ENCODE measurements at places on chromosomes 7 and 10.

GRCh38 chr10:7314170-7314569, 96.7 kb downstream of the SFMBT2 start:
- DNase-seq, result peak; percentile 13

DNA sequence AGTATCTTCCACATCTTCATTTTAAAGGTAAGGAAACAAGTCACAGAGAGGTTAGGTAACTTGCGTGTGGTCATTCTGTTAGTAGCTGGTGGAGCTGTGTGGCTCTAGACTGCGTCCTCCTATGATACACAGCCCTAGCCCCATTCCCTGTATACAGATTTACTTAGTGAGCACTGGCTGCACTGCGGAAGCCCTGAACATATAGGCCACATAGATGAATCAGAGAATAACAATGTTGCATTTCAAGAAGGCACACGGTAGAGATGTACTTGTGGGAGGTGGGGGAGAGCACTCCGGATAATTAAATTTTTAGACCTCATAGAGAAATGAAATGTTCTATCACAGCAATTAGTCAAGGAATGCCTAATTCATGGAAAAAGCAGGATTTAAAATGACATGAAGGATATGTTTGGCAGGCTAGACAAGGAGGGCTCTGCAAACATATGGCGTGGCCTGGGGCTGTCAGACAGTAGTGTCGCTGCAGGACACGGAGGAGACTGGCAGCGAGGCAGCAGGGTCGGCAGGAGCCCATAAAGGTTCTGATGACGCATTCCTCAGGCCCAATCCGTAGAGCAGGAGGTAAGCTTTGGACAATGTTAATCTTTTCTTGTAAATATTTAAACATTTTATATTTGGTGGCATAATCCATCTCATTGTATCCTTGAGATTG, 29.5 kb downstream of the RAB11FIP2 start:
- DNase-seq, result no peak

DNA sequence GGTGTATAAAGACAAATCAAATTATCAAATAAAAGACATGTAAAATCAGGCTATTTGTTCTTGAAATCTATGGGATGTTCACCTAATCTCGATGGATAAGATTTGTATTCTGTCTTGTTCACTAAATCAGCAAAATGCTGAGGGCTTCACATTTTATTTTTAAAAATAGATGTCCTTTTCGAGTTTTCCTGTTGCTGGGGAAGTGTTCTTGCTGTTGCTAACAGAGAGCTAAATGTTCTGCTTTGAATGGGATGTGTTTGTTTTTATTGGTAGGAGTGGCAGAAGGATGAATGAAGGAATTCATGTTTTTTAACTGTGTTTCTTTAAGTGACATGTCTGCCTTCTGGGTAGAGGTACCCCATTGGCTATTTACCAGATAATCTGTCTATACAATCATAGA, 7.3 kb upstream of the SNX13 start:
- no peak for DNase-seq

- no peak for DNase-seq
Measured at GRCh38 chr7:144908324-144908723, 72.5 kb upstream of the TPK1 start.

DNA sequence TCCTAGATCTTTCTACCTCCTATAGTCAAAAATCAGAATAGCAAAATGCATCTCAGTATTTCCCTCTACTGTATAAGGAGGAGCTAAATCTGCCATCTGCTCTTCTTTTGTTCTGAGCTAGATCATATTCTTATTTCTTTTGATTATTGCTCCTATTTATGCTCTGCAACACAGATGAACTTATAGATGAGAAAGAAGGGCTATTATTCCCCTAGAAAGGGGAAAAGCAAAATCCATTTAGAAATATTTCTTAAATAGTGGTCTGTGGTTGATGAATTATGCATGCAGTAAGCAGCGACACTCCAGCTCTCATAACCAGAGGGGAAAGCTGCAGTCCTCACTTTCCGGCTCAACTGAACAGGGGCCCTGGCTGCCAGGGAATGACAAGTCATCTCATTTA, 207.3 kb upstream of the SORCS1 start:
- DNase-seq, result no peak

DNA sequence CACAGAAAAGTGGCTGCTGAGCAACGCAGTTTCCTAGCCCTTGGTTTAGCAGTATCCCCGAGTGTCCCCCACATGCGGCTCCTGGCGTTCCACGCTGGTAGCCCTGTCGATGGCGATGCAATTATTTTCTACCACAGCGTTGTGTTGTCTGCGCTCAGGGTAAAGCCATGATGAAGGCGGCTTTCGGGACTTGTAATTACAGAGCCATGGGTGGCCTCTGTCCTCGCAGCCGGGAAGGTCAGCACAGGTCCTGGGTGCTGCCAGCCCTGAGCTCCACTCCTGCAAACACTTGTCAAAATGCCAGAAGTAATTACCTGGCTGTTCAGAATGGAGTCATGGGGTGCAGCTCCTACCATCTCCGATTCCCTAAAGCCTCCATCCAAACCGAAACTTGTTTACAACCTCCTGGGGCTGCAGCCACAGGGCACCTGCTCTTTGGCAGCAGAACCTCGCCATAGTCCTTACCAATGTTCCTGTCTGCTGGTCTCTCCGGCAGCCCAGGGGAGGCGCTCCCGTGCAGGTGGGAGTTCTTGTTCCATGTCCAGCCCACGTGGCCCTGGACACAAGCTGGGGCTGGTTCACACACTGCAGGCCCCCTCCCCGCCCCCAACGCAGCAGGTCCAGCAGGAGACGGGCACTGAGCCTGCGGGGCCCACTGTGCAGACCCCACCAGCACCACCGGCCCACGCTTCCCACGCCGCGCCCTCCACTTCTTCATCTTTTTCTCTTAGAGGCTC, 512.6 kb downstream of the PTPRN2 start:
- no peak for DNase-seq

- DNase-seq, result no peak
Measured at GRCh38 chr7:29956487-29956836, 33.1 kb downstream of the SCRN1 start.

DNA sequence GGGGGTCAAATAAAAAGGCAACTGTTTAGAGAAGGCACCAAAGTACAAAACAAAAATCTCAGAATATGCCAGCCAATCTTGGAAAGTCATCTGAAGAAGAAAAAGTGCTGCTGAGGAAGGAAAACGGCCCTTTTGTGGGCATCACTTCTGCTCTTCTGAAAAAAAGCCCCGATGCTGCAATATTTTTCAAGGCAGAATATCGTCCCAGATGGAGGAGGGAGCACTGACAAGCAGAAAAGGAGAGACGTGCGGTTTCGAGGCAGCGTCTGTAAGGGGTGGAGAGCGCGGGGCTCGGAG, 959 bp upstream of the ATRNL1 start:
- no peak for DNase-seq

GRCh38 chr7:32330602-32331001, 159.6 kb downstream of the LSM5 start:
- no peak for DNase-seq

- no peak for DNase-seq
Measured at GRCh38 chr7:139913021-139913844, 84.2 kb downstream of the TBXAS1 start.

- no peak for DNase-seq
Measured at GRCh38 chr10:97537186-97537869, 35.3 kb upstream of the ANKRD2 start.

DNA sequence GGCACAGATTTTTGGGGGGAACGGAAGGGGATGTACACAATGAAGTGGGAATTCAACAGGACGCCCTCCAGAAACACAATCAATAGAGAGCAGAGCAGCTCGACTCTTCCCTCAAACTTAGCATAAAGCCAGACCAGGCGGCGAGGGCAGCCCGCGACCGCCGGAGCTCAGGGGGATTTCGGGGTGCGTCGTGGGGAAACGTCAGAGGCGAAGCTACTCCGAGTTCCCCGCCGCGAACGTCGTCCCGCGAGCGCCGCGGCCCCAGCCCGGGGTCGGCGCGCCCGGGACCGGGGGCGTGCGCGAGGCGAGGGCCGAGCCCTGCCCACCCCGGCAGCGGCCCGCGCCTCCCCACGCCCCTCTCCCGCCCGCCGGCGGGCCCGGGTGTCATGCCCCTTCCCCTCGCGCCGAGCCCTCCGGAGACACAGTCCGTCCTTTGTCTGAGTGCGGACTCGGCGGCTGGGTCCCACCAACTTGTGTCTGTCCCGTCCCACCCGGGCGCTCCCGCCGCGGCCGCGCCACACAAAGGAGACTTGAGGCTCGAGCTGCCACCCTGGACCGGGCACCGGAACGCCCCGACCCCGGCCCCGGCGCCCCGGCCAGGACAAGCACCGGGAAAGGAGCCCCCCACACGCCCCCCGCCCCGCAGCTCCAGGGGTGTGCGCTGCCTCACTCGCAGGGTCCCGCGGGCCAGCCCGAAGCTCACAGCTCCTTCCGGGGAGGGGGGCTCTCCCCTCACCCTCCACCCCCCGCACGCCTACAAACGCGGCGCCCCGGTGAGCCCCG, 634 bp downstream of the EZH2 start:
- DNase-seq, result peak; percentile 40

- no peak for DNase-seq
Measured at GRCh38 chr10:98861962-98862361, 373.7 kb downstream of the HPSE2 start.

GRCh38 chr7:112056409-112056808, 149.8 kb downstream of the DOCK4 start:
- DNase-seq, result peak; percentile 90

DNA sequence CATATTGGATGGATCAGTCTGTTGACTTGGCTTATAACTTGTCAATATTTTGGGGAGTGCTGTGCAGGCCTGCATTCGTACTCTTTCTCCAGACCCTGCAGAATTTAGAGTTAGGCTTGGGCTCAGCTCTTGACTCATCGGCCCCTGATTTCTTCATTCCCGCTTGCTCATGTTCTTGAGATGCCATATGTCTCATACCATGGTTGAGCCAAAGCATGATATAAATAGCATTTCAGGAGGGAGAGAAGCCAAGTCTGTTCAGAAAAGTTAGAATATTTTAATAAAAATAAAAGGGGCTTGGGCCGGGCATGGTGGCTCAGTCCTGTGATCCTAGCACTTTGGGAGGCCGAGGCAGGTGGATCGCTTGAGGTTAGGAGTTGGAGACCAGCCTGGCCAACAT, 898.1 kb downstream of the TYW1 start:
- DNase-seq, result no peak

- DNase-seq, result peak; percentile 74
Measured at GRCh38 chr7:77426521-77427051, 10.4 kb upstream of the GSAP start.

DNA sequence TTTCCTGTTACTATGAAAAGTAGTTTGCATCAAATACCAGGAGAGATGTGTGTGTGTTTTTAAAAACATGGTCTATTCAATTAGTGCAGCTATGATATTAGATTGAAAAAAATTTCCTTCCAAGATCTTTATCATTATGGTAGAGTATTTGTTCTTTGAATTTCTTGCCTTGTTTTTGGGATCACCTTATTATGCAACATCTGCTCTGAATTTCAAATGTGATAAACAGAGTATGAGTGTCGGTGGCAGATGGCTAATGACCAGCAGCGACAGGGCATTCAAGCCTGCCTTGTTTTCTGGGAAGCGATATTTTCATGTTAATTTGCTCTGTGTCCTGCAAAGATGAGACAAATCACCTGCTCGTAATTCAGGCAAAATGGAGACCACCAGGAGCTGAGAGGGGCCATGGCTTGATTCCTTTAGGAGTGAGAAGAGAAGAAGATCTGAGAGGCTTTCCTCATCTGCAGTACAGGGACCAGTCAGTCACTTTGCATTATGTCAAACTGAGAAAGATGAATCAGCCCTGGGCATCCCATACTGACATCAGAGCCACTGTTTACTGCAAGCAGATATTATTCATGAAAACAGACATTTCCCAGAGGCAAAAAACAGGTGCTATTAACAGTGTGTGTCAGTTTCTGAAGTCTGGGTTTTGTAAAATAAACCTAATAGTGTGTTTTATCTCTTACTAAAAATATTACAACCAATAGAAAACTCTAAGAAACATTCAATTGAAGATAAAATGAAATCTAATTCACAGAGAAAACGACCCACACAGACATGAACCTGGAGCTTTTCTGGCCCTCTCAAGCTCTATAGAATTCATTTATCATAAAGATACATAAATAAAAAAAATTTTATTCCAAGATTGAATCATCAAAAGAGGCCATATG, 67.6 kb downstream of the CDK6 start:
- peak; percentile 61 for DNase-seq

- DNase-seq, result peak; percentile 29
Measured at GRCh38 chr7:15652776-15653290, 33.6 kb downstream of the MEOX2 start.

DNA sequence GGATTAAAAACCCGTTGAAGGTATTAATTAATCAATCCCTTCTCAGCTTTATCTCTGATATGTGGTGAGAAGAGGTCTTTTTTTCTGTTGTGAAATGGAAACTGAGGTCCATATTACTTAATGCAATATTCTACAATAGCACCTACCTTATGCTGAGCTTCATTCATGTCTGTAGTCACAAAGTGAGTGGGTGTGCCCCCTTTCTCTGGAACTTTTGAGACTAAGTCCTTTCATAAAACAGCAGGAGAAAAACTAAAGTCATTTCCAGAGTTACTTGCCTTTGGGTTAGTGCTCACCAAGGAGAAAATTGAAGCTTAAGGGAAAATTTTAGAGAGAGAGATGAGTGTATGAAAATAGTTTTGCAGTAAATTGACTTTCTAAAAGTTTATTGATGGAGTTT, 61.2 kb downstream of the EXOC4 start:
- DNase-seq, result no peak

DNA sequence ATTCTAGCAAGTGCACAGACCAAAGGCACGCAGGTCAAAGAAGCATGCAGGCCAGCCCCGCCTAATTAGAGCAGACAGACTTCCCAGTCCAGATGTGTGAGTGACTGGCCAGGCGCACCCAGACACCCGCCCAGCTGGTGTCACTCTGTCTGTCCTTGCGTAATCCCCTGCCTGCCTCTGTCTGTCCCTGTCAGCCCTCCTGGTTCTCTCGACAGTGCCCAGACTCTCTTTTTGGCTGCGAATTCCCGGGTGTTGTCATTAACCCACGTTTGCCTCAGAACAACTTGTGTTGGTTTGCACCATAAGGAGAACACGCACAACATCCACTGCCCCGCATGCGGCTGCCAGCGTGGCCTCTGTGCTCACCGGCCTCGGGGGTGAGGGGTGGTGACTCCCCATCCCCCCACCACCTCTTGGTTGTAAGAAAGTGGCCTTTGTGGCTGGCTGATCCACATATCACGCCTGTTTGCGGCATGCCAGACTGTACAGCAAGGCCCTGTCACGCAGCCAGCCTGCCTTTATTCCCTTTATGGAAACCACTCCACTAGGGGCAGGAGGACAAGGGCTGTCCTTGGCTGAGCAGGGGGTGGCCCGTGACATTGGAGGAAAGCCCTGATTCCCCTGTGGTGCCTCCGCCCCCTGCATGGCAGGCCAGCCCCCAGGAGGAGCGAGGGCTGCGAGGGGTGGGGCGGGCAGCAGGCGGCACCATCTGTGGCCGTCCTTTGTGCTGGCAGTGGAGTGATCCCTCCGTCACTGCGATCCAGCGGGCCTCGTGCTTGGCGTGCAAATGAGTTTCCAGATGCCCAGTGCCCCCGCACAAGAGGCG, 72.8 kb upstream of the PPIF start:
- peak; percentile 81 for DNase-seq

- DNase-seq, result no peak
Measured at GRCh38 chr10:48714088-48714487, 29.4 kb downstream of the WDFY4 start.

- no peak for DNase-seq
Measured at GRCh38 chr10:98255146-98255877, 12.7 kb downstream of the LOXL4 start.

- DNase-seq, result no peak
Measured at GRCh38 chr7:74454925-74455288, 1.2 kb downstream of the GTF2IRD1 start.
